Tongue (tissue), 3 donors: ENCODE measurements at places on chromosomes 2 and 18.

- no peak for DNase-seq
These were observed 156.2 kb downstream of the SH3RF3 start for GRCh38 chr2:109285244-109285651.

- no peak for DNase-seq
These were observed 46.6 kb downstream of the ZNF532 start for GRCh38 chr18:58911241-58911640.

- DNase-seq, result no peak
These were observed 14.0 kb downstream of the STAM2 start for GRCh38 chr2:152161598-152161997.

DNA sequence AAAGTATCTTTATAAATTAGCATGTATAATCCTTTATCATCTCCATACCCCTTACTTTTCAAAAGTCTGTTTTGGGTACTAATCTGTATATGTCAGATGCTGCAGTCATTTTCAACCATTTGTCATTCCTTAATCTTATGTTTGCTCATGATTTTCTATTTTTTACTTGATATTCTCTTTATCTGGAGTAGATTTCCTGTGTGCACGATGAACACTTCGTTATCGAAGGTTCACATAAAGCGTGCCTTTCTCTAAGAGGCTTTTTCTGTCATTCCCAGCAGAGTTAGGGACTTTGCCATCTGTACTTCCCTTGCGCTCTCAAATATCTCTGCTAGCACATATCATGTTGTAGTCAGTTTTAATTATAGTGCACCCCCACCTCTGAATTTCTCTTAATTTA, 123.2 kb downstream of the BIRC6 start:
- DNase-seq, result no peak

GRCh38 chr18:36808681-36809080, 20.1 kb downstream of the TPGS2 start:
- DNase-seq, result no peak

- peak; percentile 35 for DNase-seq
These were observed 1.1 kb downstream of the EFHD1 start for GRCh38 chr2:232634206-232635150.

DNA sequence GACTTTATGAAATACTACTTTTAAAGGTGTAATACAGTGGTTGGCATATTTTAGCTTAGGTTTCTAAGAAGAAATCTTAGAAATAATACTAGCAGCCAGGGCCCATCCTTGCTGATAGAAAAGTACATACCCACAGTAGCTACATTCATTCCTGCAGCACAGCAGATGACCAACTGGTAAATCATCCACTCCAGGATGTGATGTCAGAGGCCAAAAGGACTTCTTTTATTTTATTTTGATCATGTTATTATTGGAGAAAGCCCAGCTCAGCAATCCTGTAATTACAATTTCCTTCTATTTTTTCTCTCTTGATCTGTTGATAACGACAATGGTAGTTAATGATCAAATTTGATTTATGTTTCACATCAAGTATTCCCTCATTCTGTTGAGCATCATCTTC, 18.0 kb upstream of the TTN start:
- DNase-seq, result no peak

DNA sequence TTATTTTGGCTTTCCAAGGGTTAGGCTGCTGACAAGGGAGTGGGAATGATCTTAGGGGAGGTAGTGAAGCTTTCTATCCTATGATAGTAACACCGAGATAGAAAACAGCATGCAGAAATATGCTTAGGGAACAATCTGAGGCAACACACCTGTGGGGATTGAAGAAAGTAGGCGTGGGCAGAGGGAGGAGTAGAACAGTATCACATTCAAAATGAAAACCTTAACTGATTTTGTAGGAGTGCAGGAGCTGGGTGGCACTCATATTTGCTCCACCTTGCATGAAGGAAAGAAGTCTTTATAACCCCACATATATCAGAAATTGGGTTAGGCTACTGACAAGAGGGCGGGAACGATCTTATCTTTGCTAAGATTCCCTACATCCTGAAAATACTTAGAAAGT, 762.2 kb upstream of the CNTNAP5 start:
- no peak for DNase-seq

- peak; percentile 83 for DNase-seq
These were observed 141.2 kb downstream of the CABLES1 start for GRCh38 chr18:23276451-23276850.

DNA sequence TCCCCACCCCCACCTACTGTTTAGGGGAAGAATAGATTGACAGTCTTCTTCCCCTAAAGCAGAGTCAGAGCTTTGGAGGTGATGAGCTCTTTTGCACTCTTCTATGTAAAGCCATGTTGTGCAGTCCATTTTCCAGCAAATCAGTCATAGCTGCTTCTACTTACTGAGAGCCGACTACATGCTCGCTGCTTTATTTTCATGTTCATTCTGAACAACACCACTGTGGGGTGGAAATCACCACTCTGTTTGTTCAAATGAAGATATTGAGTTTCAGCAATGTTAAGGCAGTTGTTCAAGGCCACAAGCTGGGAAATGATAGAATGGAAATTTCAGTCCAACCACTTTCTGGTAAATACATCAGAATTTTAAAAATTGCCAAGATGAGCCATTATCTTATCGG, 88.3 kb downstream of the INSIG2 start:
- DNase-seq, result no peak

GRCh38 chr2:64840426-64840881, 148.7 kb upstream of the SLC1A4 start:
- no peak for DNase-seq

DNA sequence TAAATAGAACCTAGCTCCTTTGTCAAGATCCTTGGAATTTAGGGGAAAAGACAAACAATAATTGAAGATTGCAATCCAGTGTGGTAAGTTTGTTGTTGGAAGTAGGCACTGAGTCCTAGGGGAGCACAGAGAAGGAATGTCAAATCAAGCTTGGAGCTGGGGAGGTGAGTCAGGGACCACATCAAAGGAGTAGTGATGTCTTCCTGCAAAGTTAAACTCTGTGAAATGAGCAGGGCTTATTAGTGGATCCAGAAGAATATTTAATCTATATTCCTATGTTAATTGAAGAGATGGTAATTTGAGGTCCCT, 41.7 kb upstream of the NABP1 start:
- no peak for DNase-seq

DNA sequence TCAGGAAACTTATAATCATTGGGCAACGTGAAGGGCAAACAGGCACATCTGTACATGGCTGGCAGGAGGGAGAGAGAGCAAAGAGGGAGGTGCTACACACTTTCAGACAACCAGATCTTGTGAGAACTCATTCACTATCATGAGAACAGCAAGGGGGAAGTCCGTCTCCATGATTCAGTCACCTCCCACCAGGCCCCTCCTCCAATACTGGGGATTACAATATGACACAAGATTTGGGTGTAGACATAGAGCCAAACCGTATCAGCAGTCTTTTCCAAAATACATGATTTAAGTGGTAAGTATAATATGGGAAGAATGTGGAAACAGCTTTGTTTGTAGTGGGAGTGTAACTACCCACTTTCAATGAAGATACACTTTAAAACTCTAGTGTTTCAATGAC, 65.0 kb downstream of the EPB41L5 start:
- no peak for DNase-seq

- DNase-seq, result no peak
These were observed 14.6 kb upstream of the CHAC2 start for GRCh38 chr2:53753041-53753440.
